Fibroblast of skin of back (primary cell): ENCODE measurements at places on chromosomes 1 and 21.

GRCh38 chr1:224045556-224045955 is 68.4 kb upstream of the FBXO28 start:
- DNase-seq: no peak

GRCh38 chr21:37460196-37460595 is 93.6 kb downstream of the DYRK1A start:
- no peak for DNase-seq

GRCh38 chr1:23102289-23102688 is 66.4 kb downstream of the LUZP1 start:
- DNase-seq: peak; percentile 80

- peak; percentile 70 for DNase-seq
Measured at GRCh38 chr1:241837901-241838300, 10.1 kb upstream of the EXO1 start.

DNA sequence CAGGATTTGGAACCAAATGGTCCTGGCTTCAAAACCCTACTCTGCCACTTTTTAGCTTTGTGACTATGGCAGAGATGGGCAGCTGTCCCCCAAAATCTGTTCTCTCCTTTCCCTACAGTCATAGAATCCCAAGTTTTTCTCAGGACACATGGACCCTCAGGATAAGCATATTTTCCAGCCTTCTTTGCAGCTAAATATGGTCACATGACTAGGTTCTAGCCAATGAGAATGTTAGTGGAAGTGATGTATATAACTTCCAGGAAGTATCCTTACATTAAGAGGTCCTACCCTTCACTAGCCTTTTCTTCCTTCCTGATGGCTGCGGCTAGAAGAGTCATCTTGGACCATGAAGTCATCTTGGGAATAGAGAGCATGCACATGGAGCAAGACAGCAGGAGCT is 5.9 kb downstream of the IGSF3 start:
- no peak for DNase-seq

DNA sequence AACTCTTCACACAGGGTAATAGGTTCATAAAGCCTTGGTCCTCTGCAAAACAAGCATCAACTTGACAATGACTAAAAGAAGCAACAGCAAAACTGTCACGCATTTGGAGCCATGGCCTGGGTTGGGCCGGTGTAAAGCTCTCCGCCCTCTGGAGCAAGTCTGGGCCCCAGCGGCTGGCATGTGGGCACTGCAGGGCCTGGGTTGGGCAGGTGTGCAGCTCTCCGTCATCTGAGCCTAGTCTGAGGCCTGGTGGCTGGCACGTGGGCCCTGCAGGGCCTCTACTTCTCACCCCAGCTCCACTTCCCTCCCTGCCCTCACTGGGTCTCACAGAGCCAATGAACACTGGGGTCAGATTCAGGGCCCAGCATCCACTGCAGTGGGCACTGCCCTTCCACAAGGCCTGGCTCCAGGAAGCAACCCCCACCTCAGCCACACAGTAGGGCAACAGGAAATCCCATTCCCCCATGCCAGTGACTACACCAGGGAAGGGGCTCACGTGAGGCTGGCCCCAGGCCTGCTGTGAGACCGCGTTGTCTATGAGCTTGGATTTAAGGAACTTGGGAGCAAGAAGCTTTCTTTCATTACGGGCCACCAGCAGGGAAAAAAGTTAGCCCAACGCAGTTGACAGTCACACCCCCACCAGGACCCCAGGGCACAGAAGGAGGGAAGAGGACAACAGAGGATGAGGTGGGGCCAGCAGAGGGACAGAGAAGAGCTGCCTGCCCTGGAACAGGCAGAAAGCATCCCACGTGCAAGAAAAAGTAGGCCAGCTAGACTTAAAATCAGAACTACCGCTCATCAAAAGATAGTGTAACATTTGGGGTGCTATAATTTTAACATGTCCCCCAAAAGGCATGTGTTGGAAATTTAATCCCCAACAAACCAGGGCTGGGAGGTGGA is 52.7 kb downstream of the NPHP4 start:
- DNase-seq: no peak

GRCh38 chr1:39405358-39405757 is 86.1 kb upstream of the BMP8A start:
- DNase-seq: peak; percentile 36

- peak; percentile 70 for DNase-seq
Measured at GRCh38 chr1:117812869-117813511, 116.4 kb downstream of the GDAP2 start.

- DNase-seq: no peak
Measured at GRCh38 chr1:23553231-23554126, 5.8 kb downstream of the ID3 start.
